ENCODE measurements at places on chromosomes 4 and X.
A peak's percentile ranks its signal among the peaks of the same experiment; 100 is the strongest.

- no peak for DNase-seq
These were observed 34.9 kb upstream of the ASB12 start for GRCh38 chrX:64265265-64265664.

DNA sequence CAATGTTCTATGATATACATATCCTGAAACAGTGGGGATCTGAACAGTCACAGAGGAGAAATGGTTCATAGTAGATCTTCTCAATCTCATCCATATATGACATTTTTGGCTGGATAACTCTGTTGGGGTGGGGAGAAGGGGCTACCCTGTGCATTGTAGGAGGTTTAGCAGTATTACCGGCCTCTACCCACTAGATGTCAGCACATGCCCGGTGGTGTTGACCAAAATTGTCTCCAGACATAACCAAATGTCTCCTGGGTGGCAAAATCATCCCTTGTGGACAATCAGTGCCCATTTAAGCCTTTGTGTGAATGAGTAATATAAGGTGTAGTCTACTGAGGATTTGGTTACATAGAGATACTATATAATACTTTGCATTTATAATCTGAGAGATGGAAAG lies 89.9 kb downstream of the PLS3 start:
- DNase-seq: peak; percentile 47

GRCh38 chr4:190020790-190021717 lies 6.0 kb downstream of the FRG2 start:
- DNase-seq: no peak

DNA sequence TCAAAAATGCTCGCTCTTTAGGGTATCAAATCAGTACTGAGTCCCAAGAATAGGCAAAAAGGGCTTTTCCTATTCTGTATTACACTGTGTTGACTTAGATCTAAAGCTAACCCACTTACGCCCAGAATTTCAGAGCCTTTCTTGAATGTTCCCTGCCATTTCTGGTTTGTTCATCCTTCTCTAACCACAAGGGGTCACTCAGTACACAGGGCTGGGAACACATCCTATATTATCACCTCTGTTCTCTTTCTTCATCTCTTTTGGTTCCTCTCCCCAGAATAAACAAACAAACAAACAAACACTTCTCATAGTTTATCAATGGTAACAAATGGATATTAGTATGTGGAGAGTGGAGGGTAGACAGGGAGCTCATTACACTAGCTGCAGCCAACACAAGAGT lies 25.5 kb upstream of the MORC4 start:
- DNase-seq: no peak

DNA sequence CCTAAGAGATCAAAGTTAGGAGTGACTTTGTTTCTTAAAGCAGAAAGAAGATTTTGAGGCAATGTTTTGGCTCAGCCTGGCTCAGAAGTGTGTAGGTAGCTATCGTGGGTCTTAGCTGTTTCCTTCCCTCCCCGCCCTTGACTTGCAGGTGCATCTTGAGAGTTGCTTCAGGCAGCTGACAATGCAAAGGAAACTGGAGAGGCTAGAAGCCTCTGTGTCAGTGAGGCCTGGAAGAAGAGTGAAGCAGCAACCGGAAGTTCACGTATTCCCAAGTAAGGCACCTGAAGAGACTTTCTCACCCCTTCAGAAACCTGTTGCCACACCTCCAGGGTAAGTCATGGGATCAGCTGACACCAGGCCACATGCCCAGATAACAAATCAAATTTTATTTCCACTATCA lies 10.6 kb upstream of the XKRX start:
- DNase-seq: no peak

DNA sequence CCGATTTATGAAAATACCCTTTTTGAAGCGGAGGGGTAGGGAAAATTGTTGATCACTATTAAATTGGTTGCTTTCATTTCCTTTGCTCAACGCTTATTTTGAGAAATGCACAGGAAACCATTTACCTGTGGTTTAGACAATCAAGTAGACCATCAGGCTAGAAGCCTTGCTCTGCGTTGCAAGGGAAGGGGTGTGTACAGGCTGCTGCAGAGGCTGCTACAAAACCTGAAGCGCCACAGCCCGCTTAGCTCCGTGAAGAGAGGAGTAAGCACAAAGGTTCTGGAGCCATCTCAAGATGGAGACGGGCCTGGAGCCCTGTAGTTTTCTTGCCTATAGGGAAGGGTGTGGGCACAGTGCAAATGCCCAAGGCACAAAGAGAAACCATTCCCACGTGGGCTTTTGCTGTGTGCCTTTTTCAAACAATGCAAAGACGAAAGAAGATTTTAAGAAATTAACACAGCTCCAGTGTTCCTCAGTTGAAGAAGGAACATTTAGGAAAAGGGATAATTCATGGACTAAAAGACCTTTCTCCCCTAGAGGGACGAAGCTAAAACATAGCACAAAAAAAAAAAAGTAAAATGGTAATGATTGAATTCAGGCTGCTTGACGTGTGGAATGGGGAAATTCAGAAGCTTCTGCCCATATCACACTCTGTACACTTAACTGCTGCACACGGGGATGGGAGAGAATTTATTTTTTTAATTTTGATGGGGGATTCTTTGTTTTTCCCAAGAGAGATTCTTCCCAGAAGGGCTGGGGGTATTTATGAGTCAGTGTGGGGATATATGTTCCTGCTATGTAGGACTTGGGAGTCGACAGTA lies 3.5 kb downstream of the TMSB4X start:
- DNase-seq: no peak

DNA sequence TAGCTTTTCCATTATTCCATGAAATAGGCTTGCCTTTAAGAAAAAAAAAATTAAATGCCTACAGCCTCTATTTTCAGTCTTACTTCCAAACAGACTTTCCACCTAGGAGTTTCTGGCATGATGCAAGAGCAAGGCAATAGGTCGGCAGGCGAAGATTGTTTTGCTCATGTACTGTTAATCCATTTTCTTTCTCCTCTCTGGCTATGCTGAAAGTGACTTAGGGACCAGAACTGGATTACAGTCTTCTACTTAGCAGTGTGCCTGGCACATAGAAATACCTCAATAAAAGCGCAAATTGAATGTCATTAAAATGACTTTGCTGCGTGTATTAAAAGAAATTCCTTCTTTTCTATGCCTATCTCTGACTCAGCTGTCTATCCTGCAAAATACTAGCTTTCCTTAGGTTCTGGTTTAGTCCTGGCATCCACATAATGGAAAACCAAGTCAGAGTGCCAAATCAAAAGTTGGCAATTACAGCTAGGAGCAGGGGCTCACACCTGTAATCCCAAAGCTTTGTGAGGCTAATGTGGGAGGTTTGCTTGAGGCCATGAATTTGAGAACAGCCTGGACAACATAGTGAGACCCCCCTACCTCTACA lies 51.9 kb downstream of the CC2D2A start:
- DNase-seq: no peak

DNA sequence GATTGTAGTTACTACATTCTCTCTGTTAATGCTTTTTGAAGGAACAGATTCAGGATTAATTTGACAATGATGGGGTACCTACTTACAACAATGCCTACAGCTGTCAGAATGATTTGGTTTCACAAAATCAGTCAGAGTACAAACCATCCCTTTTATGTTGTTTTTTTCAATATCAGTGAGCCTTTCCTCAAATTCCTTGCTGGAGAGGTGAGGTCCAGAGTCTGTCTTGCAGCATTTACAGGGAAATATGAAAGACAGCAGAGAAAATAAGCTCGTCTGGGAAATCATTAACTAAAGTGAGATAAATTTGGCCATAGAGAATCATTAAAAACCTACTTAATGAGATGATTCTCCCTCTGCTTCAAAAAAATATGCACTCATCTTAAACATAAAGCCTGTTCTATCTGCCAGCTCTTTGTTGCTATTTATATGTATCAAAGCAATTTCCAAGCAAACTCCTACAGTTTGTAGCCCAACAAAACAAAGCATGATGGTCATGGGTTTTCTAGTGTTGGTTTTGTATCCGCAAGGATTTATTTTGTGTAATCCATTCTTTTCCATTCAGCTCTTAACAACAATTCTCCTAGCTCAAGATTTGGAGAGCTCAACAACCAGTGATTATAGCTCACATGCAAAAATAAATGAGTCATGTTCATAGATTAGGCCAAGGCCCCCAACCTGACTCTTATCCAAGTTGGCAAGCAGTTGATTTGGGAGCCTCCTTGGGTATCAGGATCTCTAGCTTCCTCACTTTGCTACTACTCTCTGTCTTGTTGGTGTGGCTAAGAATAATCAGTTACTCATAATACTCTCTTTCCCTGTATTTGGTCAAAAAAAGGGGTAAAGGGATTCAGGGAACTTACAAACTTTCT lies 222.6 kb downstream of the ENOX2 start:
- no peak for DNase-seq

GRCh38 chr4:37661772-37662171 lies 24.4 kb downstream of the RELL1 start:
- no peak for DNase-seq

GRCh38 chr4:182124359-182124758 lies 118.8 kb upstream of the TENM3 start:
- DNase-seq: no peak

- DNase-seq: no peak
These were observed 658.2 kb downstream of the STIM2 start for GRCh38 chr4:27518876-27519275.

DNA sequence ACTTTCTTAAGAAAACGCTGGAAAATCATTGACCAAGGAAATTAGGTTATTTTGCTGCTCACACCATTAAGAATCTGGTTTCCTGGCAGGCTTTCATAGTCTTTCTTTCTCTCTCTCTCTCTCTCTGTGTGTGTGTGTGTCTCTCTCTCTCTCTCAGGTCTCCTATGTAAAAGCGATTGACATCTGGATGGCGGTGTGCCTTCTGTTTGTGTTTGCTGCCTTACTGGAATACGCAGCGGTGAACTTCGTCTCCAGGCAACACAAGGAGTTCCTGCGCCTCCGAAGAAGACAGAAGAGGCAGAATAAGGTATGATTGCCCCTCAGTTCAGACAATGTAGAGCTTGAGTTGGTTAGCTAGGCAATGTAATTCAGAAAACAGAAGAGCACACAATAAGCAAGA lies 161.2 kb downstream of the GLRA2 start:
- DNase-seq: no peak

DNA sequence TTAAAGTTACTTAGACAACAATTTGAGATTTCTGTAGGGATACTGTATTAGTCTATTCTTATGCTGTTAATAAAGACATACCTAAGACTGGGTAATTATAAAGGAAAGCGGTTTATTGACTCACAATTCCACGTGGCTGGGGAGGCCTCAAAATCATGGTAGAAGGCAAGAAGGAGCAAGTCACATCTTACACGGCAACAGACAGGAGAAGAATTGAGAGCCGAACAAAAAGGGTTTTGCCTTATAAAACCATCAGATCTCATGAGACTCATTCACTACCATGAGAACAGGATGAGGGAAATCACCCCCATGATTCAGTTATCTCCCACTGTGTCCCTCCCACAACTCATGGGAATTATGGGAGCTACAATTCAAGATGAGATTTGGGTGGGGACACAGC lies 11.0 kb downstream of the PTTG2 start:
- DNase-seq: no peak

Data from COR-L47 (cell line).